Cerebellar cortex (tissue), 1 donor: ENCODE measurements at places on chromosomes 5 and 9.

DNA sequence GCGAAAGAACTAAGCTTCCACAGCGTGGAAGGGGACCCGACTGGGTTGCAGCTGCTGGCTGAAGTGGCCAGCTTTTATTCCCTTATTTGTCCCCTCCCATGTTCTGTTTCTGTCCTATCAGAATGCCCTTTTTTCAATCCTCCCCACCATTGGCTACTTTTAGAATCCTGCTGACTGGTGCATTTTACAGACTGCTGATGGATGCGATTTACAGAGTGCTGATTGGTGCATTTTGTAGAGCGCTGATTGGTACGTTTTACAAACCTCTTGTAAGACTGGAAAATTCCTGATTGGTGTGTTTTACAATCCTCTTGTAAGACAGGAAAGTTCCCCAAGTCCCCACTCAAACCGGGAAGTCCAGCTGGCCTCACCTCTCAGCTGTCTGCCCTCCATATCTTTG lies 50.7 kb downstream of the KLF9 start:
- DNase-seq: no peak

DNA sequence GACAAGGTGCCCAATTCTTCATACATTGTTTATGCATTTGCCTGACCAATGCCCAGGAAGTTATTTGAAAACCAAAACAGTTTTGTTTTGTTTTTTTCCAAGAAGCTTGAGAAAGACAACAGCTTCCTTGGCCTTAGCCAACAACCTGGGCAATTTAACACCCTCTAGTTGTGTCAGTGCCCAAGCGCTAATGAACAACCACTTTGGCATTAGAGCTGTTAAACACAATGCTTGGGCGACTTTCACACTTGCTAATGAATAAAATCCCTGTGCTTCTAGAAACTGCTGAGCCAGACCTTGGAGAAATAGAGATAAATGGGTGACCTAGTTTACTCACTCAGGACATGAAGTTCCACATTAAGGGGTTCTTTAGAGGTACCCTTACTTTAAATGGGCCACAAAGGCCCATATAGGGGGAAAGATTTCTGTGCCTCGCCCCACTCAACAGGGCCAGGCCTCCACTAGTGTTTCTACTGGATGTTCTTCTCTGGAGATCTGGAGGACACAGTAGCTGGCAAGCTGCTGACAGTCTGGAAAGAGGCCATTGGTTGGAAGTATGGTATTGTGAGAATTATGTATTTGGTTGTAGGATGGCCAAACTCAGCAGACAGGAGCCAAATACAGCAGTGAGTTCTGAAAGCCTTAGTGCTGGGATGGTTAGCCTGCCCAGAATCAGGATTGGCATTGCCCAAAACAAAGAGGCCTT lies 179.8 kb downstream of the DOCK8 start:
- DNase-seq: peak; percentile 2

GRCh38 chr5:93305984-93306383 lies 275.0 kb downstream of the NR2F1-AS1 start:
- no peak for DNase-seq

DNA sequence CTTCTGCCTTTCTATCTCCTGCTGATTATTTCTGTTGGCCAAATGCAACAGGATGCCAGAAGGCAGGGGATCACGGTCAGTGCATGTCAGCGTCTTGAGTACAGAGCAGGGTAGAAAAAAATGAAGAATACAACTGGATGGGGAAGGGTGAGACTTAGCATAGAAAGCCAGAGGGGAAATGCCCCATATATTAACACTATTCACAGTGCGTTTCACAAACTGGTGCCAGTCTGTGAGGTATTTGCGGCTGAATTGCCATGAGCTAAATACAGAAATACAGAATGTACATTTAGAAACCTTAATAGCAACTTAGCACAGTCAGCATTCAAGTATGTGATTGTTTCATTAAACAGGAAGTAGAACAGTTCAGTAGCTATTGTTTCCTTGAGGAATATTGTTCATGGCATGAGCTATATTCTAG lies 31.0 kb upstream of the SLC1A3 start:
- DNase-seq: no peak

GRCh38 chr5:72224946-72225463 lies 95.0 kb downstream of the MRPS27 start:
- no peak for DNase-seq

DNA sequence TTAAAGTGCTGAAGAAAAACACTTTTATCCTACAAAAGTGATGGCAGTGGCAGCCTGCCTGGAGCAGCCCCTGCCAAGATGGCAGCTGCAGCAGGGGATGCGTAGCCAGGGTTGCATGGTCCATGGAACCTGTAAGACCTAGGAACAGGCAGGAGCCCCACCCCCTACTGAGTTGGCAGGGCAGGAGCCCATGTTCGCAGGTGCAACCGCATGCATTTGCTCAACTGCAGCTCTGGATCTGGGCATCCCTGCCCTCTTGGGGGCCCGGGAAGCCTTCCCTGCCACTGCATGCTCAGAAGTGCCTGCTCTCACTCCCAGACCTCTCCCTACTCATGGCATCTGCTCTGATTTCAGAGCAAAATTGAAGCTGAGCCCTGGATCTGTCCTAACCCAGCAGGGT lies 779.6 kb downstream of the CDH18 start:
- DNase-seq: peak; percentile 44

DNA sequence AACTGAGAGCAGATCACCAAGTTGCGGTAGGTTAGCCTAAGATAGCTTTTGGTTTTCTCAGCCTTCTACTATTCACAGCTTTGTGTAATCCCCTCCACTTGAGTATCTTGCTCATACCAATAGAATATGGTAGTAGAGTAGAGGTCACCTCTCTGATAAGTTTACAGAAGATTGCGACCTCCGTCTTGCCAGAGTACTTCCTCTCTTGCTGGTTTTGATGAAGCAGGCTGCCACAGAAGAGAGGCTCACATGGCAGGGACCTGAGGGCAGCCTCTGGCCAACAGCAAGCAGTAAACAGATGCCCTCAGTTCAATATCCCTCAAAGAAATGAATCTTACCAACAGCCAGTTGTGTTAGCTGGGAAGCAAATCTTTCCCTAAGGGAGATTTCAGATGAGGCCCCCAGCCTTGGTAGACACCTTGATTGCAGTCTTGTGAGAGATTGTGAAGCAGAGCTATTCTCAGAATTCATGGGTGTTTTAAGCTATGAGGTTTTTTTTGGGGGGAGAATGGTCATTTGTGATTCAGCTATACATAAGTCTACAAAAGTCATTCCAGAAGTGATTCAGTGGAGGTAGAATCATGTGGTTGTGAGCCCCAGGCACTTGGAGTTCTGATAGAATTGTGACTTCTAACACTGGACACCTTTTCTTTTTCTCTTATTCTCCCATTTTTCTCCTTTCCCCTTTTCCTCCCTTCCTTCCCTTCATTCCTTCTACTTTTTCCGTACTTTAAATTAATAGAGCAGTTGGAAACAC lies 22.7 kb upstream of the CDKN2B start:
- DNase-seq: no peak

DNA sequence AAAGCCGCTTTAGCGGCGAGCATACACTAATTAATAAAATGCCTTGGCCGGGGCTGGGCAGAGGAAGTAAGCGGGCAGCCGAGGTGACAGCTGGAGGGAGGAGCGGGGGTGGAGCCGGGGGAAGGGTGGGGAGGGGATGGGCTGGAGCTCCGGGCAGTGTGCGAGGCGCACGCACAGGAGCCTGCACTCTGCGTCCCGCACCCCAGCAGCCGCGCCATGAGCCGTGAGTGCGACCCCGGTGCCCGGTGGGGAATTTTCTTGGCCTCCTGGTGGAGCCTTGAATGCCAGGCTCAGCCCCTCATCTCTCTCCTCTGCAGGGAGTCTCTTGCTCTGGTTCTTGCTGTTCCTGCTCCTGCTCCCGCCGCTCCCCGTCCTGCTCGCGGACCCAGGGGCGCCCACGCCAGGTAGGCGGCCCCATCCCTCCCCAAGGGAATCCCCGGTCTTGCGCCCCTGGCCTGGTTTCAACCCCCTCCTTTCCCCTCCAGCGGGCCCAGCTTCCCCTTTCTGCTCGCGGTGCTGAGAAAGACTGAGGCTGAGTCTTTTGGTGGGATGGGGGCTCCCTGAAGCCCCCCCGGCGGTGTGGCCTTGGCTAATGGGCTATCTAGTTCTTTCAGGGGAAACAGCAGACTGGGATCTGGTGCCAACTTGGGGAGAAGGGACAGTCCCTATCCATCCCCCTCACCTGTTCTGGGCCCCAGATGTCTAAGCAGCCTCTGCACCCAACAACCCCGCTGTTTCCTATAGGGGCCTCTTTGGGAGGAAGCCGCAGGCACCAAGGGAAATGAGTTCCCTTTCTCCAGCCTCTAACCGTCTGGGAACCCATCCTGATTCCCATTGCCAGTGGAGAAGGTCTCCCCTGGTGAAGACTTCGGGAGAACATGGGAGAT lies at the start of gene PTGS1:
Gene PTGS1, plus strand, starts transcription at position 156 of the 887 bp plus-strand sequence. Its CDS starts 61 bp downstream, at position 217.
- DNase-seq: no peak

- peak; percentile 21 for DNase-seq
Measured at GRCh38 chr9:89435071-89435823, 62.7 kb downstream of the SEMA4D start.

- DNase-seq: no peak
Measured at GRCh38 chr9:89543621-89544278, 45.8 kb upstream of the SEMA4D start.

GRCh38 chr9:137683262-137683864 lies 64.6 kb downstream of the EHMT1 start:
- DNase-seq: no peak
